ENCODE measurements at places on chromosomes 7 and 10.

DNA sequence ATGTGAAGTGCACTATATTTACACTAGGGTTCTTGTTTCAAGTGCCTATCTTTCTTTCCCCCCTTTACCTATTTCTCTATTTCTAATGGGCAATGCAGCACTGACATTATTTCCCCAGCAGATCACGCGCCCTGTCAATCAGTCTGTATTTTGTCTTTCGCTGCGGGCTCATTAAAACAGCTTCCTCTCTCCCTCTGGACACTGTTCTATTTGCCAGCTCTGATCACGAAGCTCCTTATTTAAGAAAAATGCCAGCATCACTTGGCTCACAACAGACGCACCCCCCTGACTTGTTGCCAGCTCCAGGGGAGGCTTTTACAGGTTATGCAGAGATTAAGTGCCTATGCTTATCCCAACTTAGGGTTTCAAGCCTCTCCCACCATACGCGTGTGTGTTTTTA, 78.5 kb downstream of the EBF3 start:
- DNase-seq: no peak

GRCh38 chr7:121153995-121154394, 165.5 kb downstream of the CPED1 start:
- no peak for DNase-seq

DNA sequence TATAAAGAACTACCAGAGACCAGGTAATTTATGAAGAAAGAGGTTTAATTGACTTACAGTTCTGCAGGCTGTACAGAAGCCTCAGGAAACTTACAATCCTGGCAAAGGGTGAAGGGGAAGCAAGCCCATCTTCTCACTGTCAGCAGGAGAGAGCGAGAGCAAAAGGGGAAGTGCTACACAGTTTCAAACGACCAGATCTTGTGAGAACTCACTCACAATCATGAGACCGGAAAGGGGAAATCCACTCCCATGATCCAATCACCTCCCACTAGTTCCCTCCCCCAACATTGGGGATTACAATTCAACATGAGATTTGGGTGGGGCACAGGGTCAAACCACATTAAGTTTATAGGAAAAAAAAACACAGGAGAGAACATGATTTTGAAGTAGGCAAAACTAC, 222.1 kb upstream of the SHH start:
- no peak for DNase-seq

GRCh38 chr10:66006411-66006810, 919.4 kb upstream of the LRRTM3 start:
- no peak for DNase-seq

GRCh38 chr7:129530795-129531391, 28.6 kb downstream of the SMKR1 start:
- no peak for DNase-seq

DNA sequence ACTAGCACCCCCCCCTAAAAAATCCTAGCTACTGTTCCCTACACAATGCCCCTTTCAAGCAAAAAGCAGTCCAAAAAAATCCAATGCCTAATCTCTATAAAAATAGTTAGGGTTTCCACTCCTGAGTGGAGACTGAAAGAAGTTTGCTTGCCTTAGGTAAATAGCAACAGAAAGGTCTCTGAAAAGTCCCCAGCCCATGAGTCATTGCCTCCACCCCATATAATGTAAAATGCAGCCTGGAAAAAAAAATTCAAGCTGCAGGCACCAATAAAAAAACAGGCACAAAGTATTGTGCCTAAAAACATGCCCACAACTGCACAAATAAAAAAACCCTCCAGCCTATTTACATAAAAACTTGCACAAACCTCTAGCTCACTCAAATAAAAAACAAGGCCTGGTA, 47.5 kb downstream of the ZNF680 start:
- no peak for DNase-seq

GRCh38 chr7:127928852-127929251, 102.4 kb downstream of the LRRC4 start:
- no peak for DNase-seq

DNA sequence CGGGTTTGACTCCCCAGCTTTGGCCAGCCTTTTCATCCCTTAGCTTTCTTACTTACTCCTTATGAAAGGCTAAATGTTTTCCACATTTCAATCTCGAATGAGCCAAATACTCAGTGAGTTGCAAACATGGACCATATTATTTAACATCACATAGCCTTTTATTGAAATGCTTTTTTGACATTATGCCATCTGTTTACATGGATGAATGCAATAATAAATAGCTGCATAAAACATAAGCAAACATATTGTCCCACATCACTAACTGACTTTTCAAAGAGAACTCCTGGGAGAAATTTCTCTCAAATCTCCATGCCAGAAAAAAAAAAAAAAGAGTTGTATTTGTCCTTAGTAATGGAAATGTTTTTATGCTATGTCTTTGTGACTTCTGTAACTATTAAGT, 134.9 kb downstream of the LSMEM1 start:
- no peak for DNase-seq

DNA sequence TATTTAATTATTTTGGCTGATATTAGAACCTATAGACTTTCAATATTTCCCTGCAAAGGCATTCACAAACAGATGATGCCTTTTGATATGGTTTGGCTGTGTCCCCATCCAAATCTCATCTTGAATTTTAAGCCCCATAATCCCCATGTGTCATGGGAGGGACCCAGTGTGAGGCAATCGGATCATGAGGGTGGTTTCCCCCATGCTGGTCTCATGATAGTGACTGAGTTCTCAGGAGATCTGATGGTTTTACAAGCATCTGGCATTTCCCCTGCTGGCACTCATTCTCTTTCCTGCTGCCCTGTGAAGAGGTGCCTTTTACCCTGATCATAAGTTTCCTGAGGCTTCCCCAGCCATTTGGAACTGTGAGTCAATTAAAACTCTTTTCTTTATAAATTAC, 9.3 kb upstream of the PNLIPRP3 start:
- no peak for DNase-seq

DNA sequence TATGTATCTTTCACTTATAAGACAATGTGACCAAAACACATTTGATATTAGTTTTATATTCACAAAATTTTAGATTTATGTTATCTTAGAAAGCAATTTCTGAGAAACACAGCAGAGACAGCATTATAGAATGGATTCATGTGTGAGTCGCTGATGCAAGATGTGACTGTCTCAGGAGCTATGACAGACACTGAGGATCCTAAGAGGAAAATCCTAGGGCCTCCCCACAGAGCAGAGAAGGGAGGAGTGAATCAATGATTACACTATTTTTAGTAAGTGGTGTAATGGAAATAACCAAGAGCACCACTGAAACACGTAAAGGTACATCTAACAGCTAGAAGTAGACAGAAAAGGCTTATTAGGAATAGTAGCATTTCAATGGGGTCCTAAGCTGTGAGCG, 204.0 kb upstream of the PTN start:
- DNase-seq: no peak

DNA sequence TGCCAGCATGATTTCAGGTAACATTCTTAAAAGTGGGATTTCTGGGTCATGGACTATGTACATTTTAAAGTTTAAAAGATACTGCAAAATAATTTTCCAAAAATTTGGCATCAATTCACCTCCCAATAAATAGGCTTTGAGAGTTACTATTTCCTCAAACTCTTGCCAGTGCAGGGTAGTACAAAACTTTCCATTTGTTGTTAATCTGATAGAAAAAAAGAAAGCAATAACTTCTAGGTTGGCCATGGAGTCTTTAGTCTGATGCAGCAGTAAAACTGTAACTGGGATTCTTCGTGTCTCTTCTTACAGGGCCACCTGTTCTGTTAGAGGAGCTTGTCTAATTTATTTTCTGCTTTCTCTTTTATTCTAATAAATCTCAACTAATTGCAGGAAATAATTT, 241.1 kb downstream of the MAGI2 start:
- no peak for DNase-seq

DNA sequence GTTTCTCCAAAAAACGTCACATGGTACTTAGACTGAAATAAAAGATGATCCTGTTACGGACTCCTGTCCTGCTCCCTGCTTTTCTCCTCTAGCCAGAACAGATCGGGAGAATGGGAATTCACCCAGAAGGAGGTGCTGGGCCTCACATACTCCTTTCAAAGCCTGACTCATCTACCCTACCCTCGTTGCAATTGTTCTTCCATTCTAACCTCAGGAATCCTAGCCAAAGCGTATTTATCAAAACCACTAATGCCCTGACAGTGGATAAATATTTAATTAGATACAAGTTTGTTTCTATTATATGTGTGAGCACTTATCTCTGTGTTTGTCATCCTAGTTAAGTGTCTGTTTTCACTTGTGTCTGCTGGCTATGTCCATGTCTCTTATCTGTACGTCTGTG, 21.7 kb downstream of the ZCWPW1 start:
- no peak for DNase-seq

- DNase-seq: peak; percentile 31
Observed at GRCh38 chr7:101302641-101303101, 18.9 kb downstream of the IFT22 start.

DNA sequence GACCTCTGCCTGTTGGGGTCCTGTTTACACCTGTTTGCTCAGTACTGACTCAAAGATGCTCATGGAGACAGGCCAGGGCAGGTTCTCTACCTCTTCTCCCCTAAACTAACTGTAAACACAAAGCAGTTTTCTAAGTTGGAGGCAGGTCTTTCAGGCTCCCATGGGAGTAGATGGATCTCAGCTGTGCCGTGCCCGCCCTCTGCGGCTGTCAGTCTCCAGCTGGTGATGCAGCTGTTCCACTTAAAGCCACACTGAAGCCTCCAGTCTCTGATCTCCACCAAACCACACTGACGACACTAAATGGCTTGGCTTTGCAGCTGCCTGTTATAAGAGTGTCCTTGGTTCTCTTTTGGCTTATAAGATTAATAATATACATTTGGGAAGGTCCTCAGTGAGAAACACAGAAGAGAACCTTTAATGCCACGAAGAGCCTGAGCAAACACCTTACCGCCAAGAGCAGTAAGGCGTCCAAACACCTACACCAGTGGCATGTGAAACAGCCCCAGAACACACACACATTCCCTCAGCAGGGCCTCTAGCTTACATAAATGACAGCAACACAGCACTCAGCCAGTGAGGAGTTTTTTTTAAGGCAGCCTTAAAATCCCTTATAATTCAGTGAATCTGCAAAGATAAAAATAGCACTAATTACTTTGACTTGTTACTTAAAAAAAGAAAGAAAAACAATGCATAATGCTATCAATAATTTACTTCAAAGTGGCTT, 60.4 kb upstream of the KCNIP2 start:
- no peak for DNase-seq

- DNase-seq: no peak
Observed at GRCh38 chr7:115217373-115217772, 295.5 kb downstream of the MDFIC start.

DNA sequence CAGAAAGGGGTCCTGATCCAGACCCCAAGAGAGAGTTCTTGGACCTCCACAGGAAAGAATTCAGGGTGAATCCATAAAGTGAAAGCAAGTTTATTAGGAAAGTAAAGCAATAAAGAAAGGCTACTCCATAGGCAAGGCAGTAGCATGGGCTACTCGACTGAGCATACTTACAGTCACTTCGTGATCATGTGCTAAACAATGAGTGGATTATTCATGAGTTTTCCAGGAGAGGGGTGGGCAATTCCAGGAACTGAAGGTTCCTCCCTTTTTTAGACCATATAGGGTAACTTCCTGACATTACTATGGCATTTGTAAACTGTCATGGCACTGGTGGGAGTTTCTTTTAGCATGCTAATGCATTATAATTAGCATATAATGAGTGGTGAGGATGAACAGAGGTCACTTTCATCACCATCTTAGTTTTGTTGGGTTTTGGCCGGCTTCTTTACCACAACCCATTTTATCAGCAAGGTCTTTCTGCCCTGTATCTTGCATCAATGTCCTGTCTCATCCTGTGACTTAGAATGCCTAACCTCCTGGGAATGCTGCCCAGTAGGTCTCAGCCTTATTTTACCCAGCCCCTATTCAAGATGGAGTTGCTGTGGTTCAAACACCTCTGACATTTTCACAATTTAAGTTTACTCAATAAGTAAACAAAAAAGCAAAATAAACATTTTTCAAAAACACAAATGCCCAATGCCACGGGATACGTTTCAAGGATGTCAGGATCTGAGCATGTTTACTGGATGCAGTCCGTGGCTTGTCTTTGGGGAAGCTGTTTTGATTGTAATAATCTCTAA, 37.0 kb downstream of the ALOX5 start:
- DNase-seq: no peak

DNA sequence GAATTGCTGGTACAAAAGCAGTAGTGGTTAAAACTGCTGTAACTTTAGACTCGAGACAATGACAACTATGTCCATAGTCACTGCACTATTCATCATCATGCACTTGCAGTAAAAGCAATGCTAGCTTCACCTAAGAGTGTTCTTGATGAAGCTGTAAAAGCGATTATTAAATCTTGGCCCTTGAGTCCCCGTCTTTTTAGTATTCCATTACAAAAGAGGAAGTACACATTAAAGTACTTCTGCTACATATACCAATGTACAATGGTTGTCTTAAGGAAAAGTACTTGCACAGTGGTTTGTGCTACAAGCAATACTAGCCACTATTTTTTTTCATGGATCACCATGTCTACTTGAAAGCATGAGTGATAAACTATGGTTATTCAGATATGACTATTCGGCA, 78.3 kb downstream of the ATAD1 start:
- DNase-seq: no peak

DNA sequence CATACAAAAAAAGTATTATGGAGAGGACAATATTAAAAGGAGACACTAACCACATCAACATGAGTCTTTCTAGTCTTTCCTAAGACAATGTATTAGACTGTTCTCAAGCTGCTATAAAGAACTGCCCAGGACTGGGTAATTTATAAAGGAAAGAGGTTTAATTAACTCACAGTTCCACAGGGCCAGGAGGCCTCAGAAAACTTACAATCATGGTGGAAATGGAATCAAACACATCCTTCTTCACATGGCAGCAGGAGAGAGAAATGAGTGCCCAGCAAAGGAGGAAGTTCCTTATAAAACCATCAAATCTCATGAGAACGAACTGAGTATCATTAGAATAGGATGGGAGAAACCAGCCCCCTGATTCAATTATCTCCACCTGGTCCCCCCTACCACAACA, 25.7 kb downstream of the CACNA2D1 start:
- no peak for DNase-seq

DNA sequence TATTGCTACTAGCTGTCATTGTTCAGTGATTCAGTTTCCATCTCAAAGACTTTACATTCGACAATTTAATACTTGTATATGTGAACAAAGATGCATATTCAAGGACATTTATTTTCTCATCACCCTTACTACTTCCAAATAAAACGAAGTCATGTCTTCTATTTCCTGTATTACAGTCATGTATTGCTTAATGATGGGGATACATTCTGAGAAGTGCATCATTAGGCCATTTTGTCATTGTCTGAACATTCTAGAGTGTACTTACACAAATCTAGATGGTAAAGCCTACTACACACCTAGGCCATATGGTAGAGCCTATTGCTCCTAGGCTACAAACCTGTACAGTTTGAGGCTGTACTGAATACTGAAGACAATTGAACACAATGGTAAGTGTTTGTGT, 6.5 kb downstream of the C10orf95 start:
- no peak for DNase-seq

- no peak for DNase-seq
Observed at GRCh38 chr10:86411281-86411841, 44.8 kb upstream of the GRID1 start.

DNA sequence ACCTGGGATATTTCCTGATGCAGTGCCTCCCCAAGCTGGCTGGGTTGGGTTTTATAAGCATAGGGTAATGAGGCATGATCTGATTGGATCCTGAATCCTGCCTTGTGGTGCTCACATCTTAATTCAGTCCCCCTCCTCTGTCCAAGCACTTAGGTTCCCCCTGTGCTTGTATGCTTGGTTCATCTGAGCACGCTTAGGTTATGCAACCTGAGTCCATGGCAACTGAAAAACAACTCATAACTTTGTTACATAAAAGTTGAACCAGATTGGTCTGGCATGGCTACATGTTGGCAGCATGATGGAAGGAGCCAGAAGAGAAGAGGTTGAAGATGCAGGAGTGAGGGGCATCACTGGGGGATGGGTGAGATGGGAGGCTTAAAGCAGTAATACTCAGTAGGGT, 57.3 kb upstream of the OSBPL3 start:
- DNase-seq: no peak
